ENCODE measurements at places on chromosomes 2 and 18.

DNA sequence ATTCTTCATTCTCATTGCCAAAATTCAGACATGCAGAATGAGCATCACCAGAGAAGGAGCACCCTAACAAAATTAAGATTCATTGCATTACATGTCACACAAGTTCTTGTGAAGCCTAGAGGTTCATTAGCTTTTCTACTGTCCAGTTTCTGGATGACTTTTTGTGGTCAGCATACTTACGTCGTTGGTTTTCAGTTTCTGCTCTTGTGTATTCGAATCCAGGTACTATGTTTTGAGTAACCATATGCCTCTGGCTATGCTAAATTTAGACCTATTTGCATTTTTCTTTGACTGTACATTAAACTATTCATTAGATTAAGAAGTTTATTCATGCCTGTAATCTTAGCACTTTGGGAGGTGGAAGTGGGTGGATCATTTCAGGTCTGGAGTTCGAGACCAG lies 251.3 kb downstream of the PARD3B start:
- DNase-seq = no peak

GRCh38 chr2:188517549-188518215 lies 226.0 kb downstream of the GULP1 start:
- no peak for DNase-seq

DNA sequence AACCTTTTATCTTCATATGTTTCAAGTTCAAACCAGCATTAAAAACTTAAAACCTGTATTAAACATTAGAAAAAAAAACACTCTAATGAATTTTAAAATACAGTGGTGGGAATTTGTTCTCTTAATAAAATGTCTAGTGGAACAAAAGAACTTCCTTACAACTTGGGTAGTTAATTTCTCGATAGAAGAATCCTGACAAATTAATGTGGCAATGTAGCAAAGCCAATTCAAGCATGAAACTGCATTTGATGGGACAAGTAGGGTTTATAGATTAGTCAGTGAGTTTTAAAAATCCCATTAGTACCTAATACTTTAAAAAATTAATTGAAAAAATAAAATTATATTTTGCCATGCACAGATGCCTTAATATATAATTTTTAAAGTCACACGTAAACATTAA lies 59.4 kb downstream of the PDE1A start:
- DNase-seq = no peak

DNA sequence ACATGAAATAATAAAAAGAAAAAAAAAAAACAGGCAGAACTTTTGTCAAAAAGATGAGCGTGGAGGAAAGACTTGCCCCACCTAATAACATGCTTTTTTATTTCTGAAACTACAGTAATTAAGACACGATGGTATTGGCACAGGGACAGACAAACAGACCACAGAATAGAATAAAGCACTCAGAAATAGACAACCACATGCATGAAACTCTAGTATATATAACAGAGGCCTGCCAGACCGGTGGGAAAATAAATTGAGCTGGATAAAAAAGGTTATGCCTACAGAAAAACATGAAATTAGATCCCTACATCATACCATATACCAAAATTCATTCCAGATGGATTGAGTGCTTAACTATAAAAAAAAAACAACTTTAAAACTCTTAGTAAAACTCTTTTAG lies 163.1 kb downstream of the NRP2 start:
- DNase-seq = no peak

DNA sequence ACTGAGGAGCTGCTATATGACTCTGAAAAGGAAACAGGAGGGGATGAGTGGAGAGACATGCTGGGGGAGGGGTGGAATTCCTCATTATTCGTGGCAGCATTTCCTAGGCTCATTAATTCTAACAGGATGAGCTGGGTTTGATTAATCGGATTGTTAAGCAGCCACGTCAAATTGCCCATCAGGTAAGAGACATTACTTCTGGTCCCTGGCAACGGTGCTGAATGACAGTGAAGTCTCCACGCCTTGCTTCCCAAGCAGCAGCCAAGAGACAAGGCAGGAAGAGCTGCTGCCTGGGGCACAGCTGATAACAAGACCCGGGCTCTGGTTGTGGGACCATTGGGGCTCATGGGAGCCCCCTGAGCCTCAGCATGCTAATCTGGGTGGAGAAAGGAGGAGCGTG lies 86.6 kb downstream of the MARCHF4 start:
- DNase-seq = no peak

DNA sequence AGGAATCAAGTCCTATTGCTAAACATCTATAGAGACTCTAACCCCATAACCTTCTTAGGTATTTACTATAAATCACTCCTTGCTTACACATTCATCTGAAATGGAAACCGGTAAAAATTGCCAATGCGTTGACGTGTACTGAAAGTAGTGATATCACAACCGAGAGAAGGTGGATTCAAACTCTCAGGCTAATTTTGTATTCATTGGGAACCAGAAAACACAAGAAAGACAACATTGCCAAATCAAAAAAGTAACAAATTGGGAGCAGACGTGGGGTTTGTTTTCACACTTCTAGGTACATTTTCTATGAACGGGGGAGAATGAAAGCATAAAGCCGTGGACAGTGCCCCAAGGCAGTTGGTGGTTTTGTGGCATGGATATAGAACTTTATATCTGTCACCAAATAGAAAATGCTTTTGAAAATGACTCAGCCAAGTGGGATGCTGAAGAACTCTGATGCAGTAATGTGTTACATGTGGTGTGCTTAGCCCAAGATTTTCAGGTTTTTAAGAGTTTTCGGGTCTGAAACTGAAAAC lies 155.1 kb upstream of the RASGRP3 start:
- no peak for DNase-seq

Measured in cortex of kidney (tissue), 1 donor.